Stimulated activated CD8-positive, alpha-beta memory T cell treated with anti-CD3 and anti-CD28 coated beads, Interleukin-15, amount 100 ng/mL, for 1 hour (primary cell): ENCODE measurements at places on chromosomes 2 and 18.

DNA sequence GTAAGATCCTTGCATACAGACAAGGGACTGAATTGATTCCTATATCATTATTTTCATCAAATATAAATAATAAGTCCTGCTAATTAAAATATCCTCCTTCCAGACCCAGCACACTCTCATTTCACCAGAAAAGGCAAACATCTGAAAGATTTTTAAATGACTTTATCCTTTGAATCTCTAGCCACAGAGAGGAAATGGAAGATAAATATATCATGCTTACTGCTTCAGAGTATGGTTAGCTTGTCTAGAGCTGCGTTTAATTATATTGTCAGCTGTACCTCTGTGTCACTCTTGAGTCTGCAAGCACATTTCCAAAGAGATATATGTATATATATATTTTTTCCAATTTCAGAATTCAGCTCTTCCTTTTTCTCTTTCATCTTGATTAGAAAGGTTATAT is 232.7 kb downstream of the TRIB2 start:
- DNase-seq = no peak

DNA sequence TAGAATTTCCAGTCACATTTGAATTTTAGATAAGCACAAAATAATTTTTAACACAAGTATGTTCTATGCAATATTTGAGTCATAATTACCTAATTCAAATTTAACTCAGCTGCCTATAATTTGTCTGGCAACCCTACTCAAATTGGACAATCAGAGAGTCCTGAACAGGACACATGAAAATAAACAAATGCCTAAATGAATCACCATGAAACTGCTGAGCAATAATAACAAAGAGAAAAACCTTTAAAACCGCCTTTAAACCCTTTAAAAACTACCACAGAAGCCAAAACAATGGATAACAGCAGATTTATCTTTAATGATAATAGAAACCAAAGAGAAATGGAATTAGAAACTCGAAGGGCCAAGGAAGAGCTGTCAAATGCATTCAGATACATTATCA is 39.5 kb downstream of the ARL4C start:
- no peak for DNase-seq

DNA sequence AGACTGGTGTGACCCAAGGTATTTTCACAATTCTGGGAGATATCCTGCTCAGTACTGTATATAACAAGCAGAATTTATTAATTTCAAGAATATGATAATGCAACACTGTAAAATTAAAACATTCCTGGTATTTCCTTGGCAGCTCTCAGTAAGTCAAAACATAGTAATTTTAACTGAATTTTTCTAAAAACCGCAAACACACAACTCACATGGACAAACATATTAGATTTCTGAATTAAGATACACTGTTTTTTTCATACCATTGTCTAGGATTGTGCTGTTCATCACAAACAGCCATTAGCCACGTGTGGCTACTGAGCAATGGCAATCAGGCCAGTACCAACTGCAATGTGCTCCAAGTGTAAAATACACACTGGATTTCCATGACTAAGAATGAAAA is 29.6 kb downstream of the LPIN2 start:
- DNase-seq = no peak

- no peak for DNase-seq
Observed at GRCh38 chr2:120672526-120673204, 63.0 kb upstream of the GLI2 start.

DNA sequence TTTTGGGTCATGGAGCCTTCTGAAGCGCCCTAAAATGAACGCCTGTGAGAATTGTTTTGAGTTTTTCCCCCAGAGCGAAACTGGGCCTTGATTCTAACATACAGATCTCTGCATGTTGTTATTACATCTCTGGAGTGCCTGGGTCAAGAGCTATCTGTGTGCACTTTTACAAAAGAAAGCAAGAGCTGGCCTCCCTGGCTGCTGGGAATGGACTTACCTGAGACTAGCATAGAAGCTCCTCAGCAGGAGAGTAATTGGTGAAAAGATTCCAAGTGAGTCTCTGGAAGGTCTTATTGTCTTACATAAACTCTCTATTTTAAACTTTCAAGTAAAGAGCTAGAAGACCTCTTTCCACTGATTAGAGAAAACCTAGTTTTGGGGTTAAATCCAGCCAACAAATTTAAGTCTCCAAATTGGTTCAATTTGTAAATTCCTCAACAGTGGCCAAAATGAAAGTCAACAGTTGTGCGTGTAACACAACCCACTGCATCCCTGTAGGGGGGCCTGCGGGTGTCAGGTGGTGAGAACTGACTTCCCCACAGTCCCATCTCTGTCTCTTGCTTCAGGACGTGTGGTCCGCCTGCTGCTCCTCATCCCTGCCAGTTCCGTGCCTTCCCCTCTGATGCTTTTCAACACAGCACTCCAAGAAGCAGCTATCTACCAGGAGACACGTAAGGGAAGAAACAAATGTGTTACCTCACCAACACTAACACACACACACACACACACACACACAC is 206.1 kb downstream of the SH3BP4 start:
- DNase-seq = no peak

- DNase-seq = no peak
Observed at GRCh38 chr2:10164601-10165000, 42.1 kb downstream of the RRM2 start.

GRCh38 chr2:231522418-231523180 is 7.6 kb downstream of the NMUR1 start:
- DNase-seq = no peak

DNA sequence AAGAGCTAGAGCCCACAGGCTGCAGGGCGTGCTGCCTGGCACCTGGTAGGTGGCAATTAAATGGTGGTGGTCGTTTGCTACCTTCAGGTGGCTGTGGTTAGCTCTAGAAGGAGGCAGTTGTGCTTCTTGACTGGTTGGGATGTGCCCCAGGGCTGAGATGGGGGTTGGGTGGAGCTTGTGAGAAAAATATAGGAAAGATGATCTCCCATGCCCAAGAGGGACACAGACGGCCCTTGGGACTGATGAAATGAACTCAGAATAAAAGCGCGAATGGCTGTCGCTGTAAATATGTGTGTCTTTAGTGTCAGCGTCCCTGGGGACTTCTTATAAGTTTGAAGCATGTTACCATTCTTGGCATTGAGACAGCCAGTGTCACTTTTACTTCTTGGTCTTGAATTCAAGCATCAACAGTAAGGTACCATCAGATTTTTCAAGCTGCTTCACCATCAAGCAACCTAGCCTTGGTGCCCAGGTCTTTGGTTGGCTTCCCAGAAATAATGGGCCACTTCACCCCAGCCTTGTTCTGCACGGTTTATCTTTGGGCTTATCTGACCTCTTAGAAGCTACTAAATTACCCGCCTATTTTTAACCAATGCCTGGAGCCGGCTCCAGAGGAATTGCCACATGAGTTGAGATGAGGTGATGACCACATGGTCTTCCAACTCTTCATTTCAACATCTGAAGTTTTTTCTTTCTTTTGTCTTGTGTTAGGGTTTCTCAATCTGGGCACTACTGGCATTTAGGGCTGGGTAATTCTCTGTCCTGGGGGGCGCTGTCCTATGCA is 11.9 kb downstream of the LRRFIP1 start:
- DNase-seq = no peak

- DNase-seq = no peak
Observed at GRCh38 chr2:3198119-3198518, 179.5 kb downstream of the EIPR1 start.

GRCh38 chr2:187497140-187497539 is 49.1 kb upstream of the CALCRL start:
- no peak for DNase-seq

GRCh38 chr2:241788135-241788534 is 11.5 kb downstream of the GAL3ST2 start:
- no peak for DNase-seq

- DNase-seq = no peak
Observed at GRCh38 chr2:66695226-66695735, 260.4 kb downstream of the MEIS1 start.

DNA sequence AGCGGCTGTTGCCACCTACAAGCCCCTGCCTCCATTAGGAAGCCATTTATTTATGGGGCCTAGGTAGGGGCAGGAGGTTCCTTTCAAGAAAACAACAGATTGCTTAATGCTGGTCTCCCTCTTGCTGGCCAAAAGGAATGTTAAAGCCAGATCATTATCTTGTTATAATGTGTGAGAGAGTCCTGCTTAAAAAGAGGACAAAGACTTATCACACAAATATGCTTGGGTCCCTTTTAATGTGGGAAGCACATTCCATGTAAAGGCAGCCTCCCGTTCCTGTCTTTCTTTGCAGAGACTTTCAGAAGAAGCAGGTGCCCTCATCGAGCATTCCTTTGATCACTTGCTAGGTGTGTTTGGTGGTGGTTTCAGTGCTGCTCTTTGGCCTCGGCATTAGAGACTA is 76.4 kb downstream of the AGAP1 start:
- DNase-seq = no peak

DNA sequence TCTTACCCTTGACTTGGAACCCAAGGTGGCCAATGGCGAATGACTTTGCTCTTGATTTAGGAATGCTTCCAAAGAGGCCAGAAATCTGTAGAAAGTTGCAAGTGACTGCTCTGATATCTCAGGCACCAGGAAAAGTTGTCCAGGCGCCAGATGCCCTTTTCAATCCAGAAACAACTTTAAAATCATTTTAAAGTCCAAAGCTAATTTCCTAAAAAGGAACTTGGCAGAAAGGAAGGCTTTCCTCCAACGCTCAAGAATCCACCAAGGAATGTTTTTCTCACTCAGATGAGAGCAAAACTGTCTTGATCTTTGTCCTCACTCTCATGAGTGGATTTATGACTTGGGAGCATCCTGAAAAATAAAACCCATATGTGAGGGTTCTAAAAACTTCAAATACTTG is 5.3 kb downstream of the NGEF start:
- DNase-seq = no peak
